Stimulated activated CD8-positive, alpha-beta memory T cell treated with anti-CD3 and anti-CD28 coated beads, Interleukin-15, amount 100 ng/mL, for 4 hours (primary cell): ENCODE measurements at places on chromosomes 5 and 9.

DNA sequence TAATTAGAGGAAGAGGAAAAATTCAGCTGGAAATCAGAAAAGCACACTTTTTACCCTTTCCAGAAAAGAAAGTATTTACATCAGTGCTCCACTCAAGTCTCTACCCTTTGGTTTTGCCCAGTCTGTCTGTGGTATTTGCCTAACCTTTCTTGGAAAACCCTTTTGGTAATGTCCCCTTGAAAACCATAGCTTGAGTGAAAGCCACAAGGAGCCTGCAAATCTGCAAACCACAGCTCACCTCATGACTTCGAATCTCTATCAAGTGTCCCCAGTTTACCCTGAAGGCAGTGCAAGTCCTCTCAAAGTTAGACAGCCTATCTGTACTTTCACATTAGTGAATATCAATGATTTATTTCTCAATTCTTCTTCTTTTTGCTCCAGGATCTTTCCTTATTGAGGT, 162.1 kb upstream of the TSLP start:
- no peak for DNase-seq

DNA sequence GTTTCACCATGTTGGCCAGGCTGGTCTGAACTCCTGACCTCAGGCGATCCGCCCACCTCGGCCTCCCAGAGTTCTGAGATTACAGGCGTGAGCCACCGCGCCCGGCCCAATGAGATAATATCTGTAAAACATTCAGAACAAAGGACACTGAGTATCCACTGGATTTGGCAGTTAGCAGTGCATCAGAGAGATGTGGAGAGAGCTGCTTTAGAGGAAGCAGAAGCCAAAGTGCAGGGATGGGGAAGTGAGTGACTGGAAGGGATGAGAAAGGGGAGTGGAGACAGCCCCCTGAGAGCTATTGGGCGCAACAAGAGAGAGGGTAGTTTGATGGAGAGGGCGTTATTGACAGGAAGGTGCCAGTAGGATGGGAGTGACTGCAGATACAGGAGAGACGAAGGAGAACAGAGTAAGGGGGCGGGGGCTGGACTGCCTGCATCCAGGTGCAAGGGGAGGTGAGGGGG, 157.5 kb upstream of the SHB start:
- DNase-seq = no peak

- no peak for DNase-seq
Measured at GRCh38 chr9:134340475-134341160, 14.4 kb downstream of the RXRA start.

DNA sequence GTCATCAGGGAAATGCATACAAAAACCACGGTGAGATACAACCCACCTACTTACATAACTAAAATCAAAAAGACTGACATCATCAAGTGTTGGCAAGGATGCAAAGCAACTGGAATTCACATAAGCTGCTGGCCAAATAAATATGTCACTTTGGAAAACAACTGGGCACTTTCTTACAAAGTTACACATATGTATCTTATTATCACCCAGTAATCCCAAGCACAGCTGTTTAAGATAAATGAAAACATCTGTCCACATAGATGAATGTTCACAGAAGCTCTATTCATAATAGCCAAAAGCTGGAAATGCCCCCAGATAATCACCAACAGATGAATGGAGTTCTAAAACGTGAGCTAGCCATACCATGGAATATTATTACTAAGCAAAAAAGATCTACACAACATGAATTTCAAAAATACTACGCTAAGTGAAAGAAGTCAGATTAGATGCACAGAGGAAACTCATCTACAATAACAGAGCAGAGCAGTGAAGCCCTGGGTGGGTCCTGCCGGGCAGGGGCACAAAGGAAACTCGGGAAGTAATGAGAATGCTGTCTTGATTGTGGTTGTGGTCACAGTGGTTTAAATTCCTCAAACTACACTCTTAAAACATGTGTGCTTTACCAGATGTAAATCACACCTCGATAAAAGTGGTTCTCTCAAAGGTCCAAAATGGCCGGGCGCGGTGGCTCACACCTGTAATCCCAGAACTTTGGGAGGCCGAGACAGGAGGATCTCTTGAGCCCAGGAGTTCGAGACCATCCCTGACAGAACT, 8.5 kb downstream of the CAMSAP1 start:
- DNase-seq = no peak

- no peak for DNase-seq
Measured at GRCh38 chr5:90530736-90531487, 1.5 kb upstream of the LYSMD3 start.

DNA sequence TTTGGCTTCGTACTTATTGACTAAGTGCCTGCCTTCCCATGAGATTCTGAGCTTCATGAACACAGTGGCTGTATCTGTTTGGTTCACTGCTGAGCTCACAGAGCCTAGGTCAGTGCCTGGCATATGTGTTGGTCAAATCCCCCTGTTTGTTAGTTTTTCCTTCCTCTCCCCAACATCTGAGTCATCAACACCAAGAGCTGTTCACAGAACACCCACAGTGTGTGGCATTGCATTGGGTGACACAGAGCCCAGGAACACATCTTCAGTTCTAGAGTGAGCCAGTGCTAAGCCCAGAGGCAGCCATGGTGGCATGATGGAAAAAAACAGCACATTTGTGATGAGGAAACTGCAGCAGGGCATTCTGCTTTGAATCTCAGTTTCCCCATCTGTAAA, 294.6 kb downstream of the SEC61B start:
- no peak for DNase-seq

DNA sequence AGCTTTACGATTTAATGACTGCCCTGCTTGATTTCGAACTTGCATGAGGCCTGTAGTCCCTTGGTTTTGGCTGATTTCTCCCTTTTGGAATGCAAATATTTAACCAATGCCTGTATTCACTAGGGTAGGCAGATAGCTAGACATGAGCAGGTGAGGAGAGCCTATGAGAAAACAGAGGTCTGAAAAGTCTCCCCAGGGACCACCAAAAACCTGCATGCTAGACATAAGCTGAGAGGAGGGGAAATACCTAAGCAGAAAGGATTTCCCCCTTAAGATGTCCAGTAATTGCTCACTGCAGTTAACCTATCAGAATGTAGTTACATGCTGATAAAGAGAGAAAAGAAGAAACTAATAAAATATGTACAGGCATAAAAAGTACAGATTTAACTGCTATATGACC, 667.4 kb upstream of the SEMA6A start:
- DNase-seq = no peak

GRCh38 chr9:19870988-19871387, 82.2 kb upstream of the SLC24A2 start:
- DNase-seq = no peak

- no peak for DNase-seq
Measured at GRCh38 chr9:6055216-6055615, 39.8 kb upstream of the RANBP6 start.

DNA sequence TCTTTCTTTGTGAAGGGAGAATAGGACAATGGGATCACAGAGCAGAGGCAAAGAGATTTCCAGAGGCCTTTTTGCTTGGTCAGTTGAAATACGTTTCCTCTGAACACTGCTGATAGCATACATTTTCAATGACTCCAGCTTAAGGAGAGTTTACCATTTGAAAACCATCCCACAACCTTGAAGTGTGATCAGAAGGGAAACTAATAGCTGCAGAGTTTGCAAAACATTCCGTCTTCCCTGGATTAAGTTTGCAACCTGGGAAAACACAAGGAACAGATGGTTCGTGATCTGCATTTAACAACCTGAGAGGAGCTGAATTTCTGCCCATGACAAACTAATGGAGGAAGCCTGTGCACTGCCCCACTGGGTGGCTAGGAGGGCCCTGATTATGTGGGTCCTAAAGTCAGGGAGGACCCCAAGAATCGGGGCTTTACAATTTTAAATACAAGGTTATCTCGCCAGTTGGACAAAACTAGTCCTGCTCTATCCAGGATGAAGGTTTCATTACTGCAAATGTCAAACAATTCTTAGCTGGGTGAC, 35.6 kb downstream of the MTX3 start:
- DNase-seq = no peak

DNA sequence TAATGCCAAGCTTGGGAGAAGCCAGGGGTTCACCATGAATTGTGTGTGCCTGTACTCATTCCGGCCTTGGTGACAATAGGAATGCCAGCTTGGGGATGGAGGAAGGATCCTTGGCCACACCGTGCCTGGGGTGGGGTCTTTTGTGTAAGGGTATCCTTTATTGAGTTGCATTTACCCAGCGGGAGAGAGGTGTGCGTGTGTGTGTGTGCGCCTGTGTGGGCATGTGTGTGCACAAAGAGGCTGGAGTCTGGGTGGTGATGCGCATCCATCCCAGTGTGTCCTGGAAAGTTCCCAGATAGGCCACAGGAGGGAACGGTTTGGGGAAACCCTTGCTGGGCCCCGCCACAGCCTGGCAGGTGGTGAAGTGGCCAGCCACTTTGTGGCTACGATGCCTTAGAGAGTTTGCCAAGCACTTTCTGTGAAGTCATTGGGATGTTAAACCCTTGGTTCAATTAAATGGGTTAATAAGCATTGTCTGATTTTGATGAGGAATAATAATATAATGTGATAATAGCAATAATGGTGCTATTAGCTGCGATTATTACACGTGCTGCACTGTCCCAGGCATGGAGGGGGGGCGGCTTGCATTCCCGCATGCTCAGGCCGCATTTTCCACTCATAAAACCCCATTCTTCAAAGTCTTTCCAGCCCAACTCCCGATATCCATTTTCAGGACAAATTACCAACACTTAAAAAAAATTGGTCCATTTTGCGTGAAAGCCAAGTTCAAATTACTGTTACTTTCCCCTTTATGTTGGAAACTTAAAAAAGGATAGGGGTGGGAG, 13.7 kb downstream of the PITX1 start:
- DNase-seq = no peak

- DNase-seq = no peak
Measured at GRCh38 chr9:20236676-20237075, 385.6 kb downstream of the MLLT3 start.

- no peak for DNase-seq
Measured at GRCh38 chr5:108579236-108579635, 168.5 kb upstream of the FER start.

- no peak for DNase-seq
Measured at GRCh38 chr5:1182633-1183423, 18.6 kb upstream of the SLC6A19 start.

DNA sequence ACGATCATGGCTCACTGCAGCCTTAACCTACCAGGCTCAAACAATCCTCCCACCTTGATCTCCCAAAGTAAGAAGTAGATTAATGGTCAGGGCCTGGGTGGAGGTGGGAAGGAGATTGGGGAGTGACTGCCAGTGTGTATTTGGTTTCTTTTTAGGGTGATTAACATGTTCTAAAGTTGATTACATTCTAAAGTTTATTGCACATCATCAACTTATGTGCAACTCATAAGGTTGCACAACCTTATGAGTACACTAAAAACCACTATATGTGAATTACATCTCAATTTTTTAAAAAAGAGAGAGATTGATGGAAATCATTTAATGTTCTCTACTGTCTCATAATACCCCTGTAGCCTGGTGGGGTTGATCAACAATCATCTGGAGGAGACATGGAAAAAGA, 218.1 kb downstream of the AOPEP start:
- DNase-seq = no peak

- no peak for DNase-seq
Measured at GRCh38 chr9:106305428-106306133, 557.4 kb upstream of the ZNF462 start.

GRCh38 chr9:126248680-126249079, 77.9 kb upstream of the MVB12B start:
- no peak for DNase-seq

DNA sequence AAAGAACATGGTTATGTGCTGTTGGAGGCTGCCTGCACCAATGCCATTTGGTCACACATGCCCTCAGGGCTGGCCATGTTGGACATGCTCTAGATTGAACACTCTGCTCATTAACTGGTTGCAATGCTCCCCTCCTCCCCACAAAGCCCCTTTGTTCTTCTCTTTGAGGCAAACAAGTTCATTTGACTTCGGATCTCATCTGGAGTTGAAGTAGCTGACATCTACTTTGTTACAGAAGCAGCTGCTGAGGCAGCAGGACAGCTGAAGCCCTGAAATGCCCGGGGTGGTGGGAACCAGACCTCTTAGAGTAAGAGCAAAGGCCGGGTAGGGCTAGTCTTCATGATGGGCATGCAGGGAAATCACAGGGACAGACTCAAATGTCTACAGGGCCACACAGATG, 123.5 kb downstream of the APBA1 start:
- DNase-seq = no peak

DNA sequence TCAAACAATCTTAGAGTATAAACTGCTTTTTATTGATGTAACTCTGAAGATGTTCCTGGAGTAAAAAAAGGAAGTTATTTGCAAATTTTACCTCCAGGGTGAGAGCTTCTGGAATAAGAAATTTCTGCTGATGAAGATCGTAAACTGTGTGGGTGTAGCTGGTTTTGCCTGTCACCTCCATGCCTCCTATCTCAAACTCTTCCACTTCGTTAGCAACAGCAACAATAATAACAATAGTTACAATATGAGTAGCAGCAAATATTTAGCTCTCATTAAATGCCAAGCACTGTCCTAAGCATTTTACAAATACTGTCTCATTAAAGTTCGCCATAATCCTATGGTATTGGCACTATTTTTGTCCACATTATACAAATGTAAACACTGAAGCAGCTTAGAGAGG, 57.9 kb downstream of the GCNT1 start:
- no peak for DNase-seq

DNA sequence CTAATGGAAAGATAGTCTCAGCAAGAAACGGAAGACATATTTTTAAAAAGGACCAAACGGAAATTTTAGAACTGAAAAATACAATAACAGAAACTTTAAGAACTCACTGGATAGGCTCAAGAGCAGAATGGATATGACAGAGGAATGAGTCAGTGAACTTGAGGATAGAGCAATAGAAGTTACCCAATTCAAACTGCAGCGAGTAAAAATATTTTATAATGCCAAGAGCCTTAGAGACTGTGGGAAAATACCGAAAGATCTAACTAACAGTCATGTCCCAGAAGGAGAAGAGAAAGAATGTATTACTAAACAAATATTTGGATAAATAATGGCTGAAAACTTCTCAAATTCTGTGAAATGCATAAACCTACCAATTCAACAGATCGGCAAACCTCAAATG, 40.8 kb downstream of the ADAMTS2 start:
- no peak for DNase-seq

DNA sequence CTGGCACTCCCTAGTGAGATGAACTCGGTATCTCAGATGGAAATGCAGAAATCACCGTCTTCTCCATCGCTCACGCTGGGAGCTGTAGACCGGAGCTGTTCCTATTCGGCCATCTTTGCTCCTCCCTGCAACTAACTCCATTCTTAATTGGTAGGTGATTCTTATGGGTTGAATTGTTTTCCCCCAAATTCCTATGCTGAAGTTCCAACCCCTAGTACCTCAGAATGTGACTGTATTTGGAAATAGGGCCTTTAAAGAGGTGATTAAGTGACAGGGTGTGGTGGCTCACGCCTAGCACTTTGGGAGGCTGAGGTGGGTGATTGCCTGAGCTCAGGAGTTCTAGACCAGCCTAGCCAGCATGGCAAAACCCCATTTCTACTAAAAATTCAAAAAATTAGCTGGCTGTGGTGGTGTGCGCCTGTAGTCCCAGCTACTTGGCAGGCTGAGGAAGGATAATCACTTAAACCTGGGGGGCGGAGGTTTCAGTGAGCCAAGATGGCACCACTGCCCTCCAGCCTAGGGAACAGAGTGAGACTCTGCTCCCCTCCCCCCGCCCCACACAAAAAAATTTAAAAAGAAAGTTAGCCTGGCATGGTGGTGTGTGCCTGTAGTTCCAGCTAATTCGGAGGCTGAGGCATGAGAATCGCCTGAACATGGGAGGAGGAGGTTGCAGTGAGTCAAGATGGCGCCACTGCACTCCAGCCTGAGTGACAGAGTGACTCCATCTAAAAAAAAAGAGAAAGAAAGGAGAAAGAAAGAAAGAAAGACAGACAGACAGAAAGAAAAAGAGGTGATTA, 25.2 kb upstream of the FOCAD start:
- DNase-seq = no peak

GRCh38 chr9:133919253-133920115, 72.6 kb downstream of the VAV2 start:
- DNase-seq = no peak
